Activated T-cell treated with anti-CD3 and anti-CD28 coated beads, Interleukin-2, amount 50 U/mL, for 4 hours (primary cell): ENCODE measurements at places on chromosomes 2 and 18. TPM values are rescaled to one million over a fixed set of nuclear protein-coding genes. Genes with fewer than 3 reads are reported as not detected.

DNA sequence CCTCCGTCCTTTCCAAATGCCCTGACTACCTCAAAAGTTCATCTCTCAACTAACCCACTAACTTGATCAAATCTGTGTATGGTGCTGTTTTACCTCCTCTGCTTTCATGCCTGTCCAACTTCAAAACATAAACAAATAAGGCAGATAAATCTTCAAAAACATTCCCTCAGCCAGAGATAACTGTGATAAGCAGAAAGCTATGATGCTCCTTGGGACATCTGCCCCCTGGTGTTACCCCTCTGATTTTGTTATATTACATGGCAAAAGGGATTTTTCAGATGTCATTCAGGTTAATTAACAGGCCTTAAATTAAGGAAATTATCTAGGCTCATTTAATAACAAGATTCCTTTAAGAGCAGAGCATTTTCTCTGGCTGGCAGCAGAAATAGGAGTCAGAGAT lies 810.8 kb upstream of the CHAC2 start:
- no peak for DNase-seq

DNA sequence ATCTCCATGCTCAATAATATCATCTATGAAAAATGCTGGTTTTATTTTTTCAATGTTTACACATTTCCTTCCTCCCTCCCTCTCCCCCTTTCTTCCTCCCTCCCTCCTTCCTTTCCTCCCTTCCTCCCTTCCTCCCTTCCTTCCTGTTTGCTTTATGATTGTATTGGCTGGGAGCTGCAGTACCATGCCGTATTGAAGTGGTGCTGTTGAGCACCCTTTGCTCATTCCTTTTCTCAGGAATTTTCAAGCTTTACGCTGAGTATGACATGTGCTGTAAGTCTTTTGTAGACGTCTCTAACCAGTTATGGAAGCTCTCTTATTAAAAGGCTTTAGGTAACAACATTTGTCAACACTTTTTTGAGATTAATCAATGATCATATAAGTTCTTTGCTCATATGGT lies 100.4 kb downstream of the SNTG2 start:
- no peak for DNase-seq

GULP1 gene
- not detected for total RNA-seq

FOSL2 gene
- 90.4 TPM for total RNA-seq

VWC2L gene
- total RNA-seq: not detected

CYP26B1 gene
- not detected for total RNA-seq

MERTK gene
- total RNA-seq: 0.42 TPM

RAMP1 gene
- 0.46 TPM for total RNA-seq
